Hepatocyte (in vitro differentiated cells): ENCODE measurements at places on chromosomes 6 and 20. TPM values are rescaled to one million over a fixed set of nuclear protein-coding genes. Genes with fewer than 3 reads are reported as not detected.
A peak's percentile ranks its signal among the peaks of the same experiment; 100 is the strongest.

The ME1 gene
- polyA plus RNA-seq = 17.4 and 19.7 TPM in 2 replicates

The DYNLT2 gene
- polyA plus RNA-seq = 3.1 and 4.2 TPM in 2 replicates

- no peak for DNase-seq
Observed at GRCh38 chr20:63233061-63233344, 2.7 kb upstream of the BIRC7 start.

GRCh38 chr6:153231048-153231646 is 100.1 kb upstream of the RGS17 start:
- peak; percentile 73 for DNase-seq

DNA sequence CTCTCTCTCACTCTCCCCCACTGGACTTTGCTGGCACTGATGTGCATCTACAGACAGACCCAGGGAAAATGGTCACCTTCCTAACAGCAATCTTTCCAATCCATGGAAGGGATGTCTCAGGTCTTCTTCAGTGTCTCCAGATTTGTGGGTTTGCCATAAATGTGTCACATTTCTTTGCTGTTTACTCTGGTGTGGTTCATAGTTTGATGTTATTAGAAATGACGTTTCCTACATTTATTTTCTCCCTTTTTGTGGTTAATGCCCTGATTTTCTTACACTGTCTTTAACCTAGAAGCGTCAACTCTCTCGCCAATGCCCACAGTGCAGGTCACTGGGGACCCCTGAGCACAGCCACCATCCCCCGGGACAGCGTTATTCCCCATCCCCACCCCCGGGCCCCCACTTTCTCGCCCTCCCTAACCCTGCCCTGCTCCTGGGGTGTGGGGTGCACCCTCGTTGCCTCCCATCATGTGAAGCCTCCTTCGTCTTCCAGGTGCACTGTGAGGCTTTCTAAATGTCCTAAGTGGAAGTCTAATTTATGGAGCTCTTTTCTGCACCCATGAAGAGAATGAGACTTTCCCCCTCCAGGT is 86.5 kb downstream of the YTHDF1 start:
- no peak for DNase-seq
